Fibroblast of the aortic adventitia (primary cell): ENCODE measurements at places on chromosomes 12 and 14.
A peak's percentile ranks its signal among the peaks of the same experiment; 100 is the strongest.

GRCh38 chr14:26463136-26463535 lies 134.7 kb downstream of the NOVA1 start:
- no peak for DNase-seq

DNA sequence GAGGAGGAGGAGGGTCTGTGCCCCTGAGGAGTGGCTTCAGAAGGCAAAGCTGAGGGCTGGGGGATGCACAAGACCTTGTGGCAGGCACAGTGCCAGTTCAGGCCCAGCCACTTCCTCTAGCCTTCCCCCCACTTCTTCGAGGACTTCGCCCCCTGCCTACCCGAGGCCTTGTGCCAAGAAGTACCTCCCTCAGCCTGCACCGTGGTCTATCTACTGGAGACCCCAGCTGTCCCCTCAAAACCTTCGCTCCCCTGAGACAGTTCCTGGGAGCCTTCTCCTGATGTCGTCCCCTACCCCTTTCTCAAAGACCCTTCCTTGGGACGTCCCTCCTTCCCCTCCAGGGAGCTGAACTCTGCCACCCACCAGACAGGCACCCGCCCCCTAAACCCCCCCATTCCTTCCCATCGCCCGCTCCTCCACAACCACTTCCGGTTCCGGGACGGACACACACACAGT lies 604 bp downstream of the ZNF384 start:
- no peak for DNase-seq

DNA sequence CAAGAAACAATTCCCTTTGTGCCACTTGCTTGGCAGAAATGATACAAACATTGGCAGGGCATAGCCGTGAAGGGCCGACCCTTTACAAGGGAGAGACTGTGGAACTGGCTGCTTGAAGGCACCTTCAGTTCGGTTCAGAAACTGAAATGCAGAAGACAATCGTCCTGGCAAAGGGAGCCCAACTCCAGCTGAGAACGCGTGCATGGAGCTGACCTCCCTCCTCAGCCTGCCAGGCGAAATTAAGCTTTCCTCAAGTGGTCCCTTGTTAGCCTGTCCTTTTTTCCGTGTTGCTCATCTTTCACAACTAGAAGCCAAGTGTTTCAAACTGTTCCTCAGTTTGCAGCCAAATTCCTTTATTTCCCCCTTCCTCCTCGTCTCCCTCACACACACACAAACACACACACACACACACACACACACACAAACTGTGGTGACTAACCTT lies 8.1 kb downstream of the LGR5 start:
- no peak for DNase-seq

DNA sequence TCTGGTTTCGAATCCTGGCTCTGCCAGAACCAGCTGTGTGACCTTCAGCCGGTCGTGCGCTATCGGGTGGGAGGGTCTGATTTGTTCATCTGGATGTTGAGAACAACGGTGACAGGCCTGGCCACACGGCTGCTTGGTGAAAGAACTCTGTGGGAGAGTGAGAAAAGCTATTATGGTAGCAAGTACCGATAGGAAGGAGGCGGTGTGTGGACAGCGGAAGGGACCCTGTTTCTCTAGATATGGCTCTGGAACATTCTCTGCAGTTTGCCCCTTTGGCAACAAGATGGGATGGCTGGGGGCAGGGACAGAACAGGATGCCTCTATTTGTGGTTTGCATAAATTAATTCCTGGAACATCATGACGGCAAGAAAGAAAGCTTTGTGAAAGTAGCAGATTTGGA lies 347.3 kb downstream of the AACS start:
- DNase-seq: no peak

DNA sequence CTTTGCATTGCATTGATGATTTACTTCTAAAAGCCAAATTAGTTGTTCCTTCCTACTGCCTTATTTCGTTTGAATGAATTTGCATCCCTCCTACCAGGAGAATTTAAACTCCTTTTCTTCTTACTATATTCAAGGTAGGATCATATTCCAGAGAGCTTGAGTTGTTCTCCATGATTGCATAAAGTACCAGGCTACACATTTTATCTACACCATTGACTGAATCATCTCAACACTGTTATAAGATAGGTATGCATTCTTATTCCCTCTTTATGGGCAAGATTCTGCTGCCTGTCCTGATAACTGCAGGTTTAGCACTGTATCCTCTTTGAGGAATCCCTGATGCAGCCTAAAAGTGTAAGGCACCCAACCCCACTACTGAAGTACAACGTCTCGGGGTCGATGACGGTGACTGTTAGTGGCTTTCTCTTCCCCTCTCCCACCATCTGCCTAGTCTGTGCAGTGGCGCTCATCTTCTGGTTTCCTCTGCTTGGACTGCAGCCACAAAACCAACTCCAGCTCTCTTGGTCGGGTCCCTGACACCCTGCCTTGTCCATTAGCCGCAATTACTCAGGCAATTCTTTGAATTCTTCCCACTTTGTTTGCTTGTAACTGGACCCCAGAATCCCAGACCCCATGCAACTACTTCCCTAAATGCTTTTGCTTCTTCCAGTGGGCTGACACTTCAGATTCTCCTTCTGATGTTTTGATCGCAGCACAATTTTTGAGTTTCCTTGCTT lies 44.4 kb upstream of the STXBP6 start:
- DNase-seq: no peak

DNA sequence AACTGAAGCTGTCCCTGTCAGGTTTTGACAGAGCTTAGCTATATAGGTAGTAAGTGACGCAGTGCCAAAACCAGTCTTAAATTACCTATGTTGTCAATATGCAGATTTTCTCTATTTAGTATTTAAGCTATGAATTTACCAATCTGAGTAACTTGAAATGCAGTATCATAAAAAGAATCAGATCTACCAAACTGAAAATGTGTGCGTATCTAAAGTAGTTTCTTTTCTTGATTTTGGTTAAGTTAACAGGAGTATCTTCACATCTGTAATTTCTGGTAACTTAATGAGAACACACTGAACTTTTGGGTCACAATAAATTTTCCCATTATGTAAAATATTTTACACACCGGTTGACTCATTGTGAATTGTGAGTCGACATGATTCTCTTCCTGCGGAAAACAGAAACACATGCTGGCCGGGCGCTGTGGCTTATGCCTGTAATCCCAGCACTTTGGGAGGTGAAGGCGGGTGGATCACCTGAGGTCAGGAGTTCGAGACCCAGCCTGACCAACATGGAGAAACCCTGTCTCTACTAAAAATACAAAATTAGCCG lies 45.1 kb downstream of the TRAF3 start:
- DNase-seq: no peak

GRCh38 chr14:73833530-73834260 lies 17.9 kb upstream of the PTGR2 start:
- peak; percentile 89 for DNase-seq

GRCh38 chr12:48005001-48005749 lies 899 bp upstream of the COL2A1 start:
- no peak for DNase-seq

- DNase-seq: no peak
Observed at GRCh38 chr14:104928391-104929133, 3.9 kb downstream of the PLD4 start.

GRCh38 chr12:126591533-126591932 lies 1526.3 kb downstream of the AACS start:
- no peak for DNase-seq

DNA sequence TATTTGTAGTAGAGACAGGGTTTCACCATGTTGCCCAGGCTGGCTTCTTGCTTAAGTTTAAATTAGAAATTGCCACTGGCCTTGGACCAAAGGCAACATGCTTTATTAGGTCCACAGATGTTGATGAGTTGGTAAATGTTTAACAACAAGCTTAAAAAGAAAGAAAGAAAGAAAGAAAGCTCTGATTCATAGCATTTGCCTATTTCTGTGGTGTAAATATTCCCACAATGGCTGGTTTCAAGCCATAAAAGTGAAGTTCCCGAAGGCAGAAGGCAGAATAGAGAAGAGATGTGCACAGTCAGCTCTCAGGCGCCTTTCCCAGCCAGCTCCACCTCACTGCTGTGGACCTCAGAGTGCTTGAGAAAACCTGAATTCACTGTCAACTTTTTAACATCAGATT lies 26.4 kb downstream of the KCNK13 start:
- DNase-seq: no peak

GRCh38 chr12:56205445-56205844 lies 16.2 kb upstream of the SMARCC2 start:
- DNase-seq: no peak

- DNase-seq: no peak
Observed at GRCh38 chr12:117097159-117097558, 2.1 kb downstream of the TESC start.

DNA sequence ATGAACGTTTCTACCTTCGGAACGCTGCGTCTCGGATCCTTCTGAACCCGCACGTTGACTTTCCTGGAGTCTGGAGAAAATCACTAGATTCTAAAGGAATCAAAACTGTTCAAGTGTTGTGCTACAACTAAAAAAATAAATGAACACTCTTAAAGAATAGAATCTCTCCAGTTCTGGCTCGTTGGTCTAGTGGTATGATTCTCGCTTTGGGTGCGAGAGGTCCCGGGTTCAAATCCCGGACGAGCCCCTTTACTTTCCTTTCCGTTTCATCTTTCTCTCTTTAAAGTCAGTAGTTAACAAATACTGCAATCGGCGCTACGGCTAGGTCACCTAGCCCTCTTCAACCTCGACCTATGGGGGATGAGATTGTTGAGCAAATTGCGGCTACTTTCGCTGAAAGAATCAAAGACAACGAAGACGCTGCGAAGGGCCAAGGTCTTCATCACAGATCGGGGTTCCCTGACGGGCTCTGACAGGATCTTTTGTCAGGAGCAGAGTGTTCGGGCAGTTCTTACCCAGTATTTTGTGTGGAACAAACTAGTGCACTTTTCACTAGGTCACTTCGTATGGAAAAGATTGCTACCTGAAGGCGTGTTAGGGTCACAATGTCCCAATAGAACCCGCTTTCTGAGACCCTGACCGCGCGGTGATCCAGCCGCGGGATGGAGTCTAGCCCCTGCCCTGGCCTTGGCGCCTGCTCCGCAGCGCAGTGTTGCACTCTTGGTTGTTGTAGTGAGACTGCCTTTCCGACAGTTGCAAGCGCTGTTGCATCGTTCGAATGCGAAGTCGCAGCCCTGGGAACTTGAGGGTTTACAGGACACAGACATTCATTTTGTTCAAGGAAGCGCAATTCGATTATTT lies 8.4 kb downstream of the OR6S1 start:
- peak; percentile 87 for DNase-seq

- peak; percentile 77 for DNase-seq
Observed at GRCh38 chr12:93176165-93176564, 201.6 kb upstream of the NUDT4 start.

DNA sequence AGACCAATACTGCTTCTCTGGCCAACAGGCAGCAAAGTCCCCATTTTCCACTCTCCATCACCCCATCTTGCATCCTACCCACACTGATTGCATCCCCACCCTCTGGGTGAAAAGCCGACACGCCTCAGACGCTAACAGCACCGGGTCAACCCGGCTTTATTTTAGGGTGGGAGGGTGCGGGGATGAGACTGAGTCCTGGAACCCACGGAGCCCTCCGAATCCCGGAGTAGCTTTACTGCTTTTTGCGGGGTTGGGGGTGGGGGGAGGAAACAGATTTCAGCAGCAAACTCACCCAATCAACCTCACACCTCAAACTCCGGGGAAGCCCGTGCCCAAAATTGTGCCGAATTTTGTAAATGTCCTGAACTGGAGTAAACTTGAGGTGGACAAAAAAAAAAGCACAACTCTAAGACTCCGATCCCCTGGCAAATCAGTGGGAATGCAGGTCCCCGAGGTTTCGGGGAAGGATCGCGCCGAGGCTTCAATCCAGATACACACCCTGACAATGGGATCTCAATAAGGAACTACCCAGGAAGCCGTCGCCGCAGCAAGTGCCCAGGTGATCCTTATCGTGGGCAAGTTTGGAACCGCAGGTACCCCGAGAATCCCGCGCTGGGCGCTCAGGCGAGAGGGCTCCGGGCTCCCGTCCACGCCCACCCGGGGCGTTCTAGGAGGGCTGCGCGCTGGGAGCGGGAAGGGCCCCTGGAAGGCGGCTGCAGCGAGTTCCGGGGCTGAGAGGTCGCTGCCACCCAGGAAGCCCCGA lies 1.1 kb downstream of the GCH1 start:
- no peak for DNase-seq

DNA sequence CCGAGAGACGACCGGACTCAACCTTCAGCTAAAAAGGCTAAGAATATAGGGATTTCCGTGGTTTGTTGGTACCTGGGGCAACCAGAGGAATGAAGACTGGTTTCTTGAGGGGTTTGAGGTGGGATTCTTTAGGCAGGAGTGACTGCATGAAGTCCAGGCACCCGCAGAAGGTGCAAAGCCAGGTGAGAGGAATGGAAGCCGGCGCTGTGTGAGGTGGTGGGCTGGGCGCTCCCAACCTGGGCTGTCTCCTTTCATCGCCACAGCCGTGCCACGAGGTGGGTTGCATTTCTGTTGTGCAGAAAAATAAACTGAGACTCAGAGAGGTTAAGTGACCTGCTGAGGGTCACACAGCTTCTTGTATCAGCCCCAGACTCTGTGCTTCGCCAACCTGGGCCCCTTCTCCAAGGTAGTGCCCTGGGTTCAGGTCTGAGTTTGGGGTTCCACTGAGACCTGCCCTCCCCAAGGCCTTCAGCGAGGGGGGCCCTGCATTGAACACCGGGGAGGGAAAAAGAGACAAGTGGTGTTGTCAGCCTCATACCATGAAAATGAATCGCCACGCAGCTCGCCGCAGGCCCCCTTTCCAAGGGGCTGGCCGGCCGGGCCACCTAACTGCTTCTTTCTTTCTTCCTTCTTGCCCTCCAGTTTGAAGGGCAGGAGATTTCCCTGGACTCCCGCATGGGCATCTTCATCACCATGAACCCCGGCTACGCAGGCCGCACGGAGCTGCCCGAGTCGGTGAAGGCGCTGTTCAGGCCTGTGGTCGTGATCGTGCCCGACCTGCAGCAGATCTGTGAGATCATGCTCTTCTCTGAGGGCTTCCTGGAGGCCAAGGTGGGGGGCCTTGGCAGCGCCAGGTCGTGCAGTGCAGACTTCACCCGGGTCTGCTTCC lies 88.4 kb downstream of the DNAH10 start:
- DNase-seq: no peak

DNA sequence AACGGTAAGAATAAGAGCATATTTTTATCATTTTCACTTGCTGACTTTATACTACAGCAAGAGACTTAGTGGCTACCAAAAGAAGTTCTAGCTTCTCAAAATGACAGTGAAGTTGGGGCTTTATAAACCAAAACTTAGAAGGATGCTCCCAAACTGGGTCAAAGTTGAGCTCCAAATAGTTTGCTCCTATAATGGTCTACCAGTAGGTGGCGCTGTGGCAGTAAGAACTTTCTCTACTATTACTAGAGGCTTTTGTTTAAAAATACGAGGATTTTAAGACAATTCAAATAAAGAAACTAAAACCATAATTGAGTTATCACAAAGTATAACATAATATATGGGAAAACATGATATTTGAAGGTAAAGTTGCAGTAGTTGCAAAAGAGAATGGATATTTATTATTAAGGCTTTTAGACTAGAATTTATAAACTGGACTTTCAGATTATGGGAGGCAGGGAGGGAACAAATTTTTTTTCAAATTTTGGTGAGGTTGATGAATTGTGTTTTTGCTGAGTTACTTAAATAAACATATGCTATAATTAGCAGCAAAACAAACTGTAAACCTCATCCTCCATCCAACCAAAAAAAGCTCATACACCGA lies 75.0 kb downstream of the TGFB3 start:
- peak; percentile 82 for DNase-seq
